NCI-H146 (cell line): ENCODE measurements at places on chromosomes 2 and 18.
A peak's percentile ranks its signal among the peaks of the same experiment; 100 is the strongest.

DNA sequence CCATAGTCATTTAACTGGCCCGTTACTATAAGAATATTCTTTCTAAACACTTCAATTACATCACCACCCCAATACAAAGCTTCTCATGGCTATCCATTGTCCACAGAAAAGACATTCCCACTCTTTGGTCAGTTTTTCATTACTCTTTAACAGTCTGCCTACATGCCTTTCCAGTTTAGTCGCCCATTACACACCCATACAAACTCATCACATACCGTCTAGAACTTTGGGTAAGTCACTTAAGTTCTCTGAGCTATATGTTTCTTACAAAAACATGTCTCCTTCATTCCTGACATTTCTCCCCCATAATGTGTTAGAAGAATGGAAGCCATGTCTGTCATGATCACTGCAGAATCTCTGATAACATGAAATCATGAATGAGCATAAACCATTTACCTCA, 108.2 kb upstream of the STK17B start:
- no peak for DNase-seq

DNA sequence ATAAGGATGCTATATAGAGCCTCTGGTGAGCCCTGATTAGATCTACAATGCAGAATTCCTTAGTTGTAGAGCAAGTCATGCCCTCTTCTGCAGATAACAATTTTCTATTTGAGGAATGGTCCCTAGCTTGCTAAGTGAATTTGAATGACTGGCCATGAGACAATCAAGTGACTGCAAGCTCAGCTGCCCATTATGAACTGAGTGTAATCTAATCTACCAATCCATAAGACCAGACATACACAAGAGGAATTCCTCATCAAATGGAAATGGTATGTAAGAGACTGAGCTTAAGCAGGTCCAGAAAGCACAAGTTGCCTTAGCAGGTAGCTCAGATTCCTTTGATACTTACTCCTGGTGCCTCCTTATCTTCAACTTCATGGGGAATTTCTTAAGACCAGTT, 4.8 kb upstream of the ANKRD44 start:
- no peak for DNase-seq

DNA sequence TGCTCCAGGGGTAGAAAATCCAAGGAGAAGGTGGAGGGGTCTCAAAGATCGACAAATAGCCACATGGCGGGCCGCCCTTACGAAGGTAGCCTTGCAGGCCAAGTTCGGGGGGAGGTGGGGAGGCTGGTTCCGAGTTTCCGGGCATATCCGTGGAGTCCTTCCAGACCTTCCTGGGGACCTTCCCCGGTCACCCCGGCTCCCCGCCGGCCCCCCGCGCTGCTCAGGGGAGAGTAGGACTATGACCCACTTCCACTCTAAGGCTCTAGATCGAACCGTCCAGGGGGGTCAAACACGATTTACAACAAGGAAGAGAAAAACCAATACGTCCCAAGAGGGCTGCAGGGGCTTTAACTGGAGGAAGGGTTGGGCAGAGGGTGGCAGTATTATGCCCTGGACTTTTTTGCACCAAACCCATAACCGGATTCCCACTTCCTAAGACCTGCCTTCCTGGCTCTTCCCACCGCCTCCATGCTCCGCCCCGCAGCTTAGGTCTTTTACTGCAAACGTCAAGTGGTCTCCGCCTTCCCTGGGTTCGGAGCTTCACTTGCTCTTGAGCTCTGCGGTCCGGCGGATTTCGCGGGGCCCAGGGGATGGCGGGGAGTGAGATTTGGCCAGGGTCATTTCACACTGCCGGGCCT, 779 bp upstream of the LYPD6 start:
- DNase-seq, result peak; percentile 39

- peak; percentile 75 for DNase-seq
Measured at GRCh38 chr2:97995026-97995733, 568 bp downstream of the TMEM131 start.

DNA sequence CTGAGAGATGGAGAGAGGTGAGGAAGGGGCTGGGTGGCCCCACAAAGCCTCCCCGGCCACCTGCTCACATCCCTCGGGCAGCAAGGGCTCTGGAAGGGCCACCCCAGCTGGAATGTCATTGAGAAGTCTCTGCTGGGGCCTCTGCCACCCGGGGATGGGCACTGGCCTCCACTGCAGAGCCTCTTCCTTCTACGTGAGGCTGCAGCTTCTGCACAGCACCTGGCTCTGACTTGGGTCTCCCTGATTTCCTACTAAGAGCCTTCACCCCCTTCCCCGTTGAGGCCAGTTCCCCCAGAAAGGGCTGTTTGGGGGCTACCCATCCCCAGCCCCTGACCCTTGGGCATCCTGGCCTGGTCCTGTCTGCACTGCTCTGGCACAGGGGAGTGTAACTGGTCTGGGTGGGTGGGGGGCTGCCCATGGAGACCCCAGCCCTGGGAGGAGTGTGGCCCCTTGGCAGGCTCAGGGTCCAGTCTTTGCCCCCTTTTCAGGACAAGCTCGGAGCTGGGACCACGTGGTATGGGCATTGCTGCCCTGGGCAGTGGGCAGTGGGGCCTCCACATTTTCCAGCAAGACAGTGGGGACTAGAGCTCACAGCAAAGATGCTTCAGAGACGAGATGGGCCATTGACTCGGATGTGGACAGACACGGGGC, 5.6 kb downstream of the PDCD1 start:
- DNase-seq, result no peak

DNA sequence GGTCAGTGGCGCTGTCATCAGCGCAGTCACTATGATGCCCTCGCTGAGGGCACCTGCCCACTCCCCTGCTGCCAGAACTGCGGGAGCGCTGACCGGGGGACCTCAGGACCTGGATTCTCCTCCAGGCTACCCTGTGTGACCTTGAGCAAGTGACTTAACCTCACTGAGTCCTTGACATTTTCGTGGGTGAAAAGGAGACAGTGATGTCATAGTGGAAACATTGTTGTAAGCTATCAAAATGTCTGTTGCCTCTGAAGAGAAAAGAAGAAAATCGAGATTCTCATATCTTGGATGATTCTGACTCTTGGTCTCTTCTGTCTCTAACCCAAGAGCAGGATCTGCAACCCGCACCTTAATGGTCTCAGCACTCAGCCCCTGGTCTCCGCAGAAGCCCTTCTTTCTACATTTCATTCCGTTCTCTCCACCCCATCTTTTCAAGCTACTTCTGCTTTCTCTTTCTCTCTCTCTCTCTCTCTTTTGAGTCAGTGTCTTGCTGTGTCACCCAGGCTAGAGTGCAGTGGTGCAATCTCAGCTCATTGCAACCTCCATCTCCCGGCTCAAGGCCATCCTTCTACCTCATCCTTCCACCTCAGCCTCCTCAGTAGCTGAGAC, 978 bp upstream of the TUBA4A start:
- peak; percentile 35 for DNase-seq

DNA sequence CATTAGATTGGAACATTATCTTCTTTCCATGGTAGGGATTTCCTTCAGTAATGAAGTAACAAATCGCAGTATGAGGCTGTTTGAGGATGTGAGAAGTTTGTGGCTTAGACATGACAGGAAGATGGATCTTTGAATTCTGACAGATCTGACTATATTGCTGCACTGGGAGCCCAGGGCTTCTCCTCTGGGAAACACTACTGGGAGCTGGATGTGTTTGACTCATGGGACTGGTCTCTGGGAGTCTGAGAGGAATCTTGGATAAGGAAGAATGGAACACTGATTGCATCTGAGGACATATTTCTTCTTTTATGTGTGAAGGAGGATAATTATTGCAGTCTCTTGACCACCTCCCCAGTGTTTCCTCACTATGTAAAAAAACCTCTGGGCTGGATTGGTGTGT, 77.2 kb upstream of the ST6GAL2 start:
- DNase-seq, result no peak

- DNase-seq, result no peak
Measured at GRCh38 chr2:6637330-6637729, 228.4 kb downstream of the CMPK2 start.

- DNase-seq, result no peak
Measured at GRCh38 chr2:120250640-120251039, 2.0 kb upstream of the RALB start.

GRCh38 chr18:47113796-47114540, 36.3 kb downstream of the HDHD2 start:
- DNase-seq, result no peak

GRCh38 chr2:190302052-190302451, 17.6 kb downstream of the HIBCH start:
- DNase-seq, result no peak

- peak; percentile 73 for DNase-seq
Measured at GRCh38 chr2:58521803-58522554, 280.9 kb upstream of the FANCL start.

- DNase-seq, result no peak
Measured at GRCh38 chr2:3034396-3034795, 343.2 kb downstream of the EIPR1 start.

DNA sequence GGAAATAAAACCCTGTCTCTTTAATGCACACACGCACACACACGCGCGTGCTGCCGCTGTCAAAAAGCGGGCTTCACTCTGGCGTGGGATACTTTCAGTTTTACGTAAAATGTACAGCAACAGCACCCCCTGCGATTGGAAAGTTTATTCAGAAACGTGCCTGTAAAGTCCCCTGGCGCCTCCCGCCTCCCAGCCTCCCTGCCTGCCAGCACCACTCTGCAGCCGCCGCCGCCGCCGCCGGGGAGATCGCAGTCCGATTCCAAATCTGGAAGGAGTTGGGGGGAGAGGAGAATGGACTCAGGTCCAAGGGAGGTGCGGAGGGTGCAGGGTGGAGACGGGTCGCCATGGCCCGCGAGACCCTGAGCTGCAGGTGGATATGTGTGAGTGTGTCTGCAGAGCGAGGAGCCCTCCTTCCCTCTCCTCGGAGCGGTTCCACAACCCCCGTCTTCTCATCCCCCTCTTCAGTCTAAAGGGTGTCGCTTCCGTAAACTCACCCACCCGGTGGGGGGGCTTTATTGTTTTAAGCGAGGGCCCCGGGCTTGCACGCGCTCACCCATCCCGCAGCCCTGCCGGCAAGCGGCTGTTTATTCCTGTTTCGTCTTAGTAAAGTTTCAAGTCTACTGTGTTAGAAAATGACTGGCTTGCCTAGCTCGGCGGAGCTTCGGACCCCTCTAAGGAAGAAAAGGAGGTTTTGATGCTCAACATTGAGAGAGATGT, 1.8 kb upstream of the BCL11A start:
- DNase-seq, result peak; percentile 37

- no peak for DNase-seq
Measured at GRCh38 chr2:41998186-41999127, 49.4 kb upstream of the PKDCC start.
